Stimulated activated CD8-positive, alpha-beta memory T cell treated with anti-CD3 and anti-CD28 coated beads, Interleukin-15, amount 100 ng/mL, for 1 hour (primary cell): ENCODE measurements at places on chromosomes 2 and 18.

GRCh38 chr2:239040152-239040761 lies 192.4 kb downstream of the TWIST2 start:
- no peak for DNase-seq

- no peak for DNase-seq
These were observed 50.5 kb upstream of the OTOS start for GRCh38 chr2:240191001-240191400.

DNA sequence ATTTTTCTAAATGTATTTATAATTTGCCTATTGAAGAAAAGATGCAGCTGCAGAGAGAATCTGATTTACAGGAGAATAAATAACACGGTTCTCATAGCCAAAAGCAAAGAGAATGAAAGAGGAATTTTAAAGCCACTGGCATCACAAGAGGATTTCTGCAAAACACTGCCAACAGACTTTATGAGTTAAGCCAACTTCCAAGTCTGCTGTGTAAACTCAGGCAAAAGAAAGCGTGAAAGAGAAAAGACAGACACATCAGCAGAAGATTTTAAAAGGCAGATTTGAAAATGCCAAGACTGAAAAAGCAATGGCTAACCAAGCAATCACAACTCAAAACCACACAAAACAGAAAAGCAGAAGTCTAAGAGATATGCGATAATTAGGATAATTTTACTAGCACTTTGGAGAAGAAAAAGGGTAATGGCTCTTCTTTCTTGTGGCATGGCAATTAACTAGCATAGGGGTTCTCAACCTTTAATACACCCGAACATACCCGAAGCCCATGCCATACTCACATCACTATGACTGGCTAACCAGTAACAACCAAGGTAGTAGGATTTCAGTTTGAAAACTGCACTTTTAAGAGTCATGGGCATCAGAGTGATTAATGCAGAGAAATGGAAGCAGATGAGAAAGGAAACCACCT lies 4.9 kb downstream of the DARS1 start:
- DNase-seq: no peak

GRCh38 chr2:217520356-217521010 lies 482.3 kb downstream of the TNS1 start:
- DNase-seq: no peak

- no peak for DNase-seq
These were observed 141.3 kb downstream of the SEPTIN10 start for GRCh38 chr2:109472331-109472959.

DNA sequence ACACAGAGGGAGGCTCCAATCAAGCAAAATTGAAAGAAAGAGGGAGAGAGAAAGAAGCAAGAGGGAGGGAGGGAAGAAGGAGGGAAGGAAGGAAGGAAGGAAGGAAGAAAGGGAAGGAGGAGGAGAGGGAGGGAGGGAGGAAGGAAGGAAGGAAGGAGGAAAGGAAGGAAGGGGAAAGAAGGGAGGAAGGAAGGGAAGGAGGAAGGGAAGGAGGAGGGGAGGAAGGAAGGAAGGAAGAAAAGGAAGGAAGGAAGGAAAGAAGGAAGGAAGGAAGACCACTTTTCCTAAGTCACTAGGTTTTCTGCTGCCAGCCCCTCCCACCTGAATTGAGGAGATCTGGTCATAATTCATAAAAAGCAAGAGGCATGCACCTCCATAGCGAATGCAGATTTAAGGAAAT lies 287.0 kb downstream of the SP3 start:
- no peak for DNase-seq

DNA sequence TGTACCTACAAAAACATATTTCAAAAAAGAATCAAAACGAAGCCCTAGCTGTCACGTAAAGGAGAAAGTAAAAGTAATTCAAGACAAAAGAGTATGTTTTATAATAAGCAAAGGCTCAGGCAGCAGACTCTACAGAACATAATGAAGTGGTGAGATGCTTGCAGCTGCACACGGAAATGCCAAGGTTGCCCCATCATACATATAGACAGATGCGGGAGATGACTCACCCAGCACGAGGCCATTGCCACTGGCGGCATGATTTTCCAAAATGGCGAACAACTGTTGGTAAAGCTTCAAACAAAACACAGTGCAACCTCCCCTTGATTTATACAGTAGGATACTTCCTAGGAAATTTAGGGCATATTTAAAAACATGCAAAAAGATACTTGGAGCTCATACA lies 26.0 kb upstream of the C1QL2 start:
- no peak for DNase-seq

DNA sequence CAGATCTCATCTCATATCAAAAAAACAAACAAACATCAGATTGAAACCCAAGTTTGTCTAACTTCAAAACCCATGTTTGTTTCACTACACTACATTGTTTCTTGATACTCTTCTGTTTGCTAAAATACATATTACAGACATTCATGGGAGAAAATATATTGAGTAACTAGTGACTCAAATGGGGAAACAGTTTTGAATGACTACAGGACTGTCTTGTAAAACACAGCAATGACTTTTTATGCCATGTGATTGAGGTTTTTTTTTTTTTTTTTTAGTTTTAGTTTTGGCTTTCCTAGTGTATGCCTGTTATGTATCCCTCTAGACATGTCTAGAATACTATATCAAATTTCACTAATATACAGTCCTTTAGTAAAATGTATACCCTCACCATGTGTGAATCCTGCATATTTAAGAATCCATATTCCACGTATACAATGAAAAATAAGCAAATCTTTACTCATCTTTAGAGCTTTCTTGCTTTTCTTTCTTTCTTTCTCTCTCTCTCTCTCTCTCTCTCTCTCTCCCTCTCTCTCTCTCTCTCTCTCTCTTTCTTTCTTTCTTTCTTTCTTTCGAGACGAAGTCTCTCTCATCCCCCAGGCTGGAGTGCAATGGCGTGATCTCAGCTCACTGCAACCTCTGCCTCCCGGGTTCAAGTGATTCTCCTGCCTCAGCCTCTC lies 46.6 kb upstream of the SERTAD2 start:
- no peak for DNase-seq

DNA sequence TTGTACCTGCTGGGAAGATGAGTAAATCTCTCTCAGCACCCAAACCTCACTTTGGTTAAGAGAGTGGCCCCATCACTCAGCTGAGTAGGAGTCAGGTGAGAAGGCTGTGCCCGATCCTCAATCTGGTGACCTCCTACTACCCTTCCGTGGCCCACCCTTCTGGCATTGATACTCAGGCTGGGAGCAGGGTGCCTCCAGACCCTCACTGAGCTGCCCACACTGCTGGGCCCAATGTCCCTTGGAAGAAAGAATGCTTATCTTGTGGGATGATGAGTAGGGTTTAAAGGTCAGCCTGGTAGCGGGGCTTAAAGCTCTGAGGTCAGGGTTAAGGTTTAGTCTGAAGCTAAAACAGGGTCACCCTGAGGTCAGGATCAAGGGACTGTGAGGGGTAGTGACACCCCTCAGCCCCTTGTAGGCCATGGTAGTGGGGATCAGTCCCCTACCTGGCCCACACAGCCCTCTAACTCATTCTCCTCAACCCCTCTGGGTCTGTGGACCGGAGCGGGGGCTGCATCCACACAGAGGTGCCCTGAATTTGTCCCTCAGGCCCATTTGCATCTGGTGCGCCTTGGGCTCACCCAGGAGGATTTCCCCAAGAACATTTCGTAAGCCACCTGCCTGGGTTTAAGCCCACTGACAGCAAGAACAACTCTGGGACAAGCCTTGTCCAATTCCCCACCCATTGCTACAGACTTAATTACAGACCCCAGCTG lies 123.8 kb downstream of the CYP26B1 start:
- DNase-seq: no peak

DNA sequence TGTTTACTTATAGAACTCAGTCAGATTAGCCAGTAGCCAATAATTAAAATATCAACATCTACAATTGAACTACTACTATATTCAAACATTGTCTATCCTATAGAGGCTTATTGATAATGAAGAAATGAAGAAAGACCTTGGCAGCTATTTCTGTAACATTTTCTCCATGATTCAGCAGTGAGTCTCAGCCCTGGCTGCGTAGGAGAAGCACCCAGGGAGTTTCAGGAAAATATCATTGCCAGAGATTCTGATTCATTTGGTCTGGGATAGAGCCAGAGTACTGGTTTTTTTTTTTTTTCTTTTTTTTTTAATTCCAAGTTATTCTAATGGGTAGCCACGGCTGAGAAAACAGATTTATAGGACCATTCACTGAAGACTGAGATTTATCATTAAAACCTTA lies 404.8 kb downstream of the TXNL1 start:
- no peak for DNase-seq

DNA sequence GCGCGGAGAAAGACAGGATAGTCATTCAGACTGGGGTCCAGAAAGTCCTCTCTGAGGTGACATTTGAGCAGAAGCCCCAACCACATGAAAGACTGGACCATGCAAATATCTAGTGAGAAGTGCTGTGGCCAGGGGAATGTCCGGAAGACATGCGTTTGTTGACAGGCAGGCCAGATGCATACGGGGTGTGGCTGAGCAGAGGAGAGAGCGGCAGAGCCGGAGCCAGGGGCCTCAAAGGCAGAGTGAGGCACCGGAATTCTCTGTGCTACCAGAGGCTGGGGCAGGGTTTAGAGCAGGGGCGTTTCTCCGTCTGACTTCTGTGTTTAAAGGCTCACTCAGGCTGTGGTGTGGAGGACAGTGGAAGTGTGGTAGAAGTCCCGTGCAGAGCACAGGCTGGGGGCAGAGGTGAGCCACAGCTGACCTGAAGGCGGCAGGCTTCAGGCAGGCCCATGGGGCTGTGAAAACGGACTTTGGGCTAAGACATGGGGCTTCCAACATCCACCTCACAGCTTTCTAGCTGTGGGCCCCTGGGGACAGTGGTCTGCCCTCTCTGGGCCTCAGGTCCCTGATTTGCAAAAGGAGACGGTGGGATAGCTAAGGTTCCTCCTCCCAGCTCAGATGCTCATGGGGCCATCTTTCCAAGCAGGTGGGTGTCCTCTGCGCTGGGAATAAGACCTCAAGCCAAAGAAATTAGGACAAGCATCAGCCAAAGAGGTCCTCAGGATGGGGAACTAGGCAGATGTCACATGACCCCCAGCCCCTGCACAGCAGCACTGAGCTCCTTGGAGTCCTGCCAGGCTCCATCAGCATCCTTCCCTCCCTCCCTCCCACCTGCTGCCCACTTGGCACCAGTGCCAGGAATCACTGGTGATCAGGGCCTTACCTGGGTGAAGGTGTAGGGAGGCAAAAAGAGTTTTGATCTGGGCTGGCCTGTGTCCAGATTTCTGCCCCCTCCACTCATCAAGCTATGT lies 11.2 kb downstream of the RUFY4 start:
- DNase-seq: no peak

DNA sequence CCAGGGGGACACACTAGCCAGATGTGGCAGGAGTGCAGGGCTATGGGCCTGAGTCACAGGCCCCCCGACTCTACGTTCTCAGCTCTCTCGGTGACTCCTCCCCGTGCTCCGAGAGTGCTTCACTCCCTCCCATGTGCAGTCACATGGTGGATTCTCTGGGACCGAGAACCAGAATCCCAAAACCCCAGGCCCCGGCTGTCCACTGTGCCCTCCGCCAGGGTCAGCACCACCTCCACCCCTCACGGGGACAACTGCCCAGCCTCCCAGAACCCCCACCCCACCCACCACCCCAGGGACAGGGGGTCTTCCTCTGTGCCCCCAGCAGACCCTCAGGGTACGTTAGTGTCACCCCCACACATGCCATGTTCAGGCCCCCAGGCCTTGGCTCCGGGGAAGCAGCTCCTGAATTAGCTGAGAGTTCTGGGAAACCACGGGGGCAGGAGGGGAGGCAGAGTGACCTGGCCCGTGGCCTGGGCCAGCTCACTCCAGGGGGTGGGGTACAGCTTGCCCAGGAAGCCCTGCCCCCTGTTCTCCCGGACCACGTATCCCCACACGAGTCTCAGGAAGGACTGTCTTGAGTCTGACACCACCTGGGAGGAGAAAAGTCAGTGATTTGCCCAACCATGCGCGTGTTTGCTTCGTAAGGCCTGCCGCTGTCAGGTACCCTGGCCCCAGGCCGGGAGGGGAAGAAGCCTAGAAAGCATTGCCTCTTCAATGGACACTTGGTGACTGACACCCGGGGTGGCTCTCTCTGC lies 4.4 kb downstream of the RAMP1 start:
- no peak for DNase-seq

GRCh38 chr2:214410918-214411554 lies at the start of gene VWC2L:
Gene VWC2L (plus strand): TSS chr2:214411054. CDS start chr2:214414194, 3,140 bp downstream.
- no peak for DNase-seq

GRCh38 chr2:12720278-12720620 lies 3.5 kb downstream of the TRIB2 start:
- no peak for DNase-seq

DNA sequence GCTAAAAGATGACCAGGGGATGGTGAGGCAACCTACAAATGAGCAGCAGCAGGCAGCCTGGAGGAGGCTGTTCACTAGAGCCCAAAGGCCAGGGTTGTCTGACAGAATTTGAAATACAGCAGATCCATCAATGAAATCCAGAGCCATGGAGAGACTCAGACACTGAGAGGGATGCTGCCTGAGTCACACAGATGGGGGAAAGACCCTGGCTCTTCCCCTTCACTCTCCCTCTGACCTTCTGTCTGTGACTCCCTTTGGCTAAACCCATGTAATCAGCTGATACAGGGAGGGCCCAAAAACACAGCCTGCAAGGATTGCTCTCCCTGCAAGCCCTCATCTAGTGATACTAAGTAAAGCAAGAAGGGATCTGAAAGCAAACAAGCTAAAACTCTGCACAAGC lies 166.5 kb upstream of the SPOPL start:
- DNase-seq: no peak

DNA sequence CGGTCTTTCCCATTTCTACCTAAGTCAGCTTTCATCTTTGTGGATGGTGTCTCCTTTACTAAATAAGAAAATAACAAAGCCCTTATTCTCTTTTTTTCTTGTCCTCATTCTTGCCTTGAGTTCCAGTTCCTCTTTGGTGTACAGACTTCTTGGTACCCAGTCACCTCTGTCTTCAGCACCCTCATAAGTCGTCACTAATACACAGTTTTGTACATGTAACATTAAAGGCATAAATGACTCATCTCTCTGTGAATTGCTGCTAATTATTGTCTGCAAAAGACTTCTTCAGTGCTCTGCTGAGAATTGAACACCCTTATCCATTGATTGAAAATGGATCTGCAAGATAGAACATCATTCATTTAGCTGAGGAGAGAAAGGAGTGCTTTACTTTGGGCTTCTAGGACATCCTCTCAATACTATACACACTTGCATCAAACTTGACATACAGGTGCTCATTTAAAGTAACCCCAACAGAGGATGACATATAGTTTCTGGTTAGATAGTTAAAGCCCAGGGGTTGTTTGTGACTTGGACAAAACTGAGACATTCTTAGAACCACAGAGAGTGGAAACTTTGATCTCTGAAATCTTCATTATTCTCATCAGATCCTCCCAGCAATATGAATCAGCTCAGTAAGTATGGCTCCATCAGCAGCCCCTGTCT lies 97.0 kb downstream of the XRCC5 start:
- DNase-seq: no peak

- no peak for DNase-seq
These were observed 211.6 kb downstream of the MCFD2 start for GRCh38 chr2:46704041-46704440.

- no peak for DNase-seq
These were observed 62.1 kb downstream of the LBH start for GRCh38 chr2:30293303-30293921.

GRCh38 chr2:152585830-152586484 lies 131.3 kb downstream of the PRPF40A start:
- DNase-seq: no peak

GRCh38 chr2:194567661-194568017 lies 1089.4 kb upstream of the SLC39A10 start:
- no peak for DNase-seq
